Activated CD4-positive, alpha-beta T cell treated with anti-CD3 and anti-CD28 coated beads for 24 hours (primary cell): ENCODE measurements at places on chromosomes 3 and 15.

GRCh38 chr3:14625443-14625842 lies 26.1 kb upstream of the CCDC174 start:
- DNase-seq: no peak

GRCh38 chr3:127170814-127171213 lies 22.1 kb upstream of the PRR23E start:
- no peak for DNase-seq

DNA sequence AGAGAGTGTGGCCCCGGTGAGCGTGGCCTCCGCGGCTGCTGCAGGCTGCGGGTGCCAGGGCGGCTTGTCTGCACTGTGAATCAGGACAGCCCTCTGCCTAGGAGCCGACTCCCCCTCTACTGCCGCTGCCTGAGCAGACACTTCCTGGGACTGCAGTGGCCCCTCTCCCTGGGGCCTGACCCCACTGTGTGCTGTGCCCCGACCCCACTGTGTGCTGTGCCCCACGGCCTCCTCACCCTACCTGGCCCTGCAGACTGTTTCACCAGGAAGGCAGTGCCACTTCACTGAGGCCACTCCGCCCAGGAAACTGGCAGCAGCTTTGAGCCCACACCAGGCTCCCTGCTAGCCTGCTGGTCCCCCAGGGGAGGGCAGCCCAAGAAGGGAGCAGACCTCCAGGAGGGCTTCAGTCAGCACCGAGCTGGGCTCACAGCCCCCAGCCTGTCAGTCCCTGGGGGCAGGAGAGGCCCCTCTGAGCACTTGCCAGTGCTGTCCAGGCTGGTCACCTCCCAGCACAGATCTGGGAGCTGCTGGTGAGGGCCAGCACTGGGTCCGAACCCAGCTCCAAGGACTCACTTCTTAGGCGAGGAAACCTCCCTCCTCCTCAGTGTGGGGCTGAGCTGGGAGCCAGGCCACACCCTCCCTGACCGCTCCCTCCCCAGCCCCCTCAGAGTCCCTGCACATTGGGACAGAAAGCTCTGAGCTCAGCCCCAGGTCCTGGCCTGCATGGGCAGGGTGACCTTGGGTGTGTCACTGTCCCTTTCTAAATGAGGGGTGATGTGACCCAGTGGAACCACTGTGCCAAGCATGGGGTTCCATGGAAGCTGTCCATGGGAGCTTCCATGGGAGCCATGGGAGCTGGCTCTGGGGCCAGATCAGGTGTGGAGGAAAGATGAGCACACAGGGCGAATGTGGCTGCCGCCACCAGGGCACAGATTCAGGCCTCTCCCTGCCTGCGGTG lies 56.8 kb downstream of the DNAJB8 start:
- DNase-seq: no peak

- DNase-seq: no peak
Observed at GRCh38 chr15:73323374-73323955, 45.3 kb downstream of the HCN4 start.

DNA sequence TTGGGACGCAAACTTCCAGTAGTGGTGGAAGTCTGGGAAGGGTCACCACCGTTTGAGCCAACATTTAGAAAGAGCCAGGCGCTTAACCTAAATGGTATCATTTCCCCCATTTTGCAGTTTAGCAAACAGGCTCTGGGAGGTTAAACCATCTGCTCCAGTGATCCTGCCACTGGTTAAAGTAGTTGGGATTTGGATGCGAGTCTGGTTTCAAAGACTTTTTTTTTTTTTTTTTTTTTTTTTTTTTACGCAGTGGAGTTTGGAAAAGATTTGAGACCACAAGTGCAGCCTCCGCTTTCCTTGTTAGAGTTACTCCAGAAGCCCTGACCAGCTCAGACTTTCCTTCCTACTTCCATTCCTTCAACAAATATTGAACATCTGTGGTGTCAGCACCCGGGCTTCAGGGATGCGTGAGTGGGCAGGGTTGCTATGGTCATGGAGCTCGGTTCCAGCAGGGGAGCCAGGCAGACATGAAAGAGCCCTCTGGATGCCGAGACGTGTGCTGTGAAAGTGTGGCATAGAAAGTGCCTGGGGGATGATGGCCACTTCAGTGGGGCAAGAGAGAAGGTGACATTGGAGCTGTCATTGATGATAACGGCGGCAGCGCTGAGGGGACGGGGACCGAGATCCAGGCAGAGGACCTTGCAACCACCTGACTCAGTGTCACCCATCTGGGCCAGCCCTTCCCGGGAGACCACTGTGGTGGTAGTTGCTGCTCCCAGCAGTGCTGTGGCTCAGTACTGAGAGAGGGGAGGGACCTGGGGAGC lies 1.1 kb upstream of the RNU6-1 start:
- DNase-seq: no peak

DNA sequence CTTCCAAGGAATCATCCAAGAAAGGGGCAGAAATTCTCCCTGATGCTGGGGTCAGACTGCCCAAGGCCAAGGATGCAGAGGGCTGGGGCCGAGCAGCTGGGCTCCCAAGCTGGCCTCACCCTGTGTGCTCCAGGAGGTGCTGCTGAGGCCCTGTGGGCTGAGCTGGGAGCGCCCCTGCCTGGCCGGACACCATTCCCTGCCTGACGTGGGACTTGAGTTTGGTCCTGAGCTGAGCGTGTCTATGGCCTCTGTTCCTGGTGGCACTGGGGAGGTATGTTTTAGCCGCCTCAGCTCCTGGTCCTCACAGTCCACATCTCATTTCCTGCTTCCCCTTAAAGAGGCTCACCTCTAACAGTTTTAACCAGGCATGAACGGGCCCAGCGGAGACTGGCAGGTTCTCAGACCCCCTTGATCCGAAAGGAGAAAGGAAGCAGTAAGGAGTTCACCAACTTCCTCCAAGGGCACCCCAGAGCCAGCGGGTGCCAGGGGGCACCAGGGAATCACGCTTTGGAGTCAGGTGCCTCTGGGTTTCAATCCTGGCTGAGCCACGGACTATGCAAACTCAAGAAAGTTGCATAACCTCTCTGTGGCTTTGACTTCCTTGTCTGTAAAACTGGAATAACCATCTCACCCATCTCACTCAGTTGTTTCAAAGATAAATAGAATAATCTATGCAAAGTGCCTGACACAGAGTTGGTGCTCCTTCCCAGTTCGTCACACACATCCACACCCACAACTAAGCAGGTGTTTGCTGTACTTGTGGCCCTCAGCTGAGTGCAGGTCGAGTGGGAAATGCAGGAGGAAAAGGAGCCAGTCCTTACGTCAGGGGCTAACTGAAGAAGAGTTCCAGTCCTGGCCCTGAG lies 48.6 kb downstream of the SLC12A8 start:
- DNase-seq: no peak

GRCh38 chr3:194203482-194204041 lies 67.6 kb downstream of the HES1 start:
- DNase-seq: no peak

DNA sequence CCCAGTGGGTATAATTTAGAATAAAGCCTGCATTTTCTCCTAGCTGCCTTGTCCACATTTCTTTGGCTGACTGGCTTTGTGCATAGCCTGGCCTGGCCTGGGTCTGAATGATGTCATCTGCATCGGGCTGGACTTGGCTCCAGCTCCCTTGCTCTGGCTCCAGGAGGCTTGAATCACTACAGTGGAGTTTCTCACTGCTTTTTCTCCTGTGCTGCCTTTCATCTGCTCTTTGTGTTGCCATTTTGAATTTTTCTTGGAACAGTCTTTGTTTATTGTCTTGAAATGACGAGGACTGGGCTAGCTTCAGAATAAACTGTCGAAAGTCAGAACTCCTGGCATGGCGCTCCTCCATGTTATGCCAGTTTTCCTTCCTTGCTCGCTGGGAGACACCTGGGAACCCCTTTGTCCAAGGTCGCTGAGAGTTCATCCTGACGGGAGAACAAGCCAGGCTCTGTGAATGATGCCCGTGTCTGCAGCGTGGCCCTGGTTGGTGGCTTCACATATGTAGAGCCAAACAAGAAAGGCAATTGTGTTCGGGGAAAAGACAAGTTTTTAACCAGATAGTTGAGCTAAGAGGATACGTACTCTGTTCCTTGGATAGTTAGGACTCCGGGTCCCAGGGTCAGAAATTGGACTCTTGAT lies 258.9 kb downstream of the PDZRN3 start:
- no peak for DNase-seq

DNA sequence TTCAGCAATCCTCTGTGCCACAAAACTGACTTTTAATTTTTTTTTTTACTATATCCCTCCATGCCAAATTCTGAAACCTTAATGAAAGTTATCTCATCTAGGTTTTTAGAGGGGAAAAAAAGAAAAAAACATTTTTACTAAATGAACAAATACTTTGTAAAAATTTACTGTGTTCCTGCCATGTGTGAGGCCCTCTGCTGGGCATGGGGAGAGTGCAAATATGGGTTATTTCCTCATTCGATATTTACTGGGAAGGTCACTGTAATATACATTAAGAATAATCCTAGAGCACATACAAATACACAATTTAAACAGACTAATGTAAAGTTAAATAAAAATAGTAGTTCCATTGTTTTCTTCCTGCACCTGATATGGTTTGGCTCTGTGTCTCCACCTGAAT lies 215.0 kb downstream of the GRM7 start:
- no peak for DNase-seq

- DNase-seq: peak; percentile 62
Observed at GRCh38 chr3:69282181-69282580, 103.7 kb downstream of the FRMD4B start.

DNA sequence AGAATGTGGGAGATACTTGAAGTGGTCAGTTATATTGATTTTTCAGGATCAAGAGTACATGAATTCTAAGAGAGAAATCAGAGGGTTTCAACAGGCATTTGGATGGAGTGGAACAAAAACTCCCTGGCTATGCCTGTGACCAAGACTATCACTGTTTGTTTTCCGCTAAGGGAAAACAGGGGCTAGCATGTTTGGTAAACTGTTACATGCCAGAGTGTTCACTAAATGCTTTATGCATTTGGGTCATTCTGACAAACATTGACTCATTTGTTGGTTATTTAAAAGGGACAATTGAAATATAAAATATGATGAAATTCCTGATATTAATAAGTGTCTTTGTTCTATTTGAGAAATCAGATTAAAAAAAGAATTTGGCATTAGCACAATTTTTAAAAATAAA lies 603.9 kb upstream of the KCNMB2 start:
- DNase-seq: no peak

DNA sequence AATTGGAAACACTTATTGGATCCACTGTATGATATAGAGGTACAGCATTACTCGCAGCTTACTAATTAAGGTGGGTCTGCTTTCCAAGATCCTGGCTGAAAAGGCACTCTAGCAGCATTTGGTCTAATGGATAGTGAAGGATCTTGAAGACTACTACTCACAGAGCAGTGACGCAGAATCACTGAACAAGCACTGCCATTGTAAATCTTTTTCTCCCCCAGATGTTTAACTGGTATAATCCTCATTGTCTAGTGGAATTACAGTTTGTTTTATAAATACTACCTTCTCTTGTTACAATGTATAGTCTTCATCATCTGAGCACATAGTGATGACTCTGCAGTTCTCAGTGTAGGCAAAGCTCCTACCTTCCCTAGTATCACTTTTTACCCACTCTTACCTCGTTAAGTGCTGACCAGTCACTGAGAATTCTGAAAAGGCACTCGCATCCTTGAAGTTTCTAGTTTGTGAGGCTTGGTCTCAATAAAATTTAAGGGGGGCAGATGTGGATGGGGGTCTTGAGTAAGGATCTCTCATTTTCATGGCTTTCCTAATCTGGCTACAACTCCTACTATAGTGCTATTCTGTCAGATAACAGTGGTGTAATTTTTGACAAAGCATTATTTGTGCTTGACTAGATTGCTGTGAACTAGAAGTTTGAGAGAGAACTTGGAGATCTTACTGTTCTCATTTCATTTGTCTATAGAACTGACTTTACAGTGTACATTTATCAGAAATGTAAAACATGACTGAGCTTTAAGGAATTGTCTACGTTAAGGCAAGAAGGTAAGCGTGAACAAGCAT lies 23.2 kb downstream of the MAPK6 start:
- DNase-seq: no peak
